NCI-H1694 treated with DMSO at 0.1 percent for 48 hours (cell line): ENCODE measurements at places on chromosomes 4 and X.

- DNase-seq: no peak
These were observed 541.4 kb upstream of the BOD1L1 start for GRCh38 chr4:14168919-14169318.

- peak; percentile 46 for DNase-seq
These were observed 14.1 kb downstream of the GRK4 start for GRCh38 chr4:2977211-2978088.

GRCh38 chr4:138300616-138301015, 58.5 kb upstream of the SLC7A11 start:
- DNase-seq: no peak

- DNase-seq: no peak
These were observed 5.3 kb downstream of the NKX1-1 start for GRCh38 chr4:1400831-1401408.

- DNase-seq: no peak
These were observed 3.2 kb upstream of the HELT start for GRCh38 chr4:185015108-185015507.

- no peak for DNase-seq
These were observed 792 bp downstream of the PPID start for GRCh38 chr4:158722291-158722916.

GRCh38 chrX:1327651-1328304, 8.8 kb upstream of the IL3RA start:
- no peak for DNase-seq

GRCh38 chr4:11158971-11159370, 269.7 kb downstream of the HS3ST1 start:
- no peak for DNase-seq
